Activated CD4-positive, alpha-beta T cell treated with anti-CD3 and anti-CD28 coated beads, Interleukin-2, amount 50 U/mL, for 4 hours (primary cell): ENCODE measurements at places on chromosomes 6 and 20.

- no peak for DNase-seq
Observed at GRCh38 chr6:35147026-35147425, 5.9 kb upstream of the TCP11 start.

- no peak for DNase-seq
Observed at GRCh38 chr6:166939345-166939744, 17.0 kb downstream of the RNASET2 start.

GRCh38 chr20:50928469-50928868, 2.8 kb downstream of the ADNP start:
- no peak for DNase-seq

DNA sequence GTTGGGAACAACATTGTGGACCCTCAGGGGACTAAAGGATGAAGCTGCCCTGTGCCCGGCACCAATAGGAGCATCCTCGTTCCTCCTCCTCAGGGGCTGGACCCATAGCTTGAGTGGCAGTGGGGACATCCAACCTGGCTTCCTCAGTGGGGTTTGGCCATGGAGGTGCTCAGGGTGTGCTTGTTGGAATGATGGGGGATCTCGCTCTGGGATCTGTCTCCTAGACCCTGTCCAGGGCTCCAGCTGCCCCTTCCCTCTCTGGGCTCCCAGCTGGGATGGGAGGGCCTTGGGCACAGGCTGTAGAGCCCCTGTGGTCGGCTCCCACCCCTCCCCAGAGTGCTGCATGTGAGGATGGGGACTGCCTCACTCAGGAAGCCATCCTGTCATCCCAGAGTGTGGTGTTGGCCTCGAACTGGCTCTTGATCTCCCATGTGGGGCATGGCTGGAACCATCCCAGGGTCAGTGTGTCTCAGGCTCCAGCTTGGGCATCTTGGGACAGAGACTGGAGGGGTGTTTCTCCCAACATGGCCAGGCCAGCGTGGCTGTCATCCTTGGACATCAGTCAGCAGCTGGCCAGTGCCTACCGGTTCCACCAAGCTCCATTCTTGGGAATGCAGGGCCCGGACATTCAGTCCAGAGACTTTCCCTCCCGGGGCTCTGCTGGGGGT, 9.5 kb upstream of the MYT1 start:
- no peak for DNase-seq

GRCh38 chr20:21527908-21528307, 14.0 kb upstream of the NKX2-2 start:
- no peak for DNase-seq

GRCh38 chr6:27290065-27290849, 21.8 kb downstream of the POM121L2 start:
- no peak for DNase-seq

GRCh38 chr20:1375515-1375914, 17.3 kb downstream of the FKBP1A start:
- no peak for DNase-seq

DNA sequence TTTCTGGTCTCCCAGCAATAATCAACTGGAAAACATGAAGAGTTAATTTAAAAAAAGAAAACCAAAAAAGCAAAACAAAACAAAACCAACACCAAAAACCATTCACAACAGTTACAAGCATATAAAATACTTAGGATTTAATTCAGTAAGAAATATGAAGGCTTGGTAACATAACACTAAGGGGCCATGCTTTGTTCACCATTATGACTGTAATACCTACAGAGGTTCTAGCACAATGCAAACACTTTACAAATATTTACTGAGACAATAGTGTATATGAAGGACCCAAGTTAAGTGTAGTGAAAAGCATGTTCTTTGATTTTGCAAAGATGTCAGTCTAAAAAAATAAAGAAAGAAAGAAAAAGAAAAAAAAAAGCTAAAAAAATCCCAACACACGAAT, 109.8 kb upstream of the EMILIN3 start:
- no peak for DNase-seq

DNA sequence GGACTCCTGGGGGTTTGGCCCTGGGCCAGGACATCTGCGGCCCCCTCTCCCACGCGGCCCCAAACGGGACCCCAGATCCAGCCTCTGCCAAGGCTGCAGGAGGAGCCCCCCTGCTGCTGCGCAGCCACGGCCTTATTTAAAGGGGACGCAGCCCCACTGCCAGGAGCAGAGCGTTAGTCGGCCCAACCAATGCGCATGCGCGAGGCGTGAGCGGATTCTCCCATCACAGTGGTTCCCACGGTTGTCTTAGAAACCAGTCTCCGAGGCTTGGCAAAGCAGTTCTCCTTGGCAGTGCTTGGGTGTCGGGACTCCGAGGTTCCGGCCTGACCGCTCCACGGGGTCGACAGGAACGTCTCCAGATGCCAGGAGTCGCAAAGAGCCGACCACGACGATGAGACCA, 288.3 kb upstream of the ZNF337 start:
- DNase-seq, result peak; percentile 38

DNA sequence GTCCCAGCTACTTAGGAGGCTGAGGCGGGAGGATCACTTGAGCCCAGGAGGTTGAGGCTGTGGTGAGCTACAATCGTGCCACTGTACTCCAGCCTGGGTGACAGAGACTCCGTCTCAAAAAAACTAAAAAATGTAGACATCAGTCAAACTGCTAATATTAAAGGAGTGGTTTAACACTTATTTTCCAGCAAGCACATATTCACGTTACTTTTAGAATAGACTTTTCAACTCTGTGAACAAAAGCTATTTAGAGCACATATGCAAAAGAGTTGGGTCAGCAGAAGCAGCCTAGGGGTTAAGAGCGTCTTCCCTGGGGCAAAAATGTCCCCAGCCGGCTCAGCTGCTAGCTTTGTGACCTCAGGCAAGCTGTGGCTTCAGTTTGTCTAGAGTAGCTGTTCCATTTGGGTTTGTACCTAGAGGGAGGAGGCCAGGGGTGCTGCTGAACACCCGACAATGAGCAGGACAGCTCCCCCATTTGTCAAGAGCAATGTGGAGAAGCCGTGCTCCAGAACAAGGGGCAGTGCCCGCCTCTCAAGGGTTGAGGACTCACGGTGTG, 62.5 kb upstream of the PTGIS start:
- DNase-seq, result no peak
